Activated CD4-positive, alpha-beta T cell treated with anti-CD3 and anti-CD28 coated beads, Interleukin-2, amount 50 U/mL, for 24 hours (primary cell): ENCODE measurements at places on chromosomes 2 and 18.

DNA sequence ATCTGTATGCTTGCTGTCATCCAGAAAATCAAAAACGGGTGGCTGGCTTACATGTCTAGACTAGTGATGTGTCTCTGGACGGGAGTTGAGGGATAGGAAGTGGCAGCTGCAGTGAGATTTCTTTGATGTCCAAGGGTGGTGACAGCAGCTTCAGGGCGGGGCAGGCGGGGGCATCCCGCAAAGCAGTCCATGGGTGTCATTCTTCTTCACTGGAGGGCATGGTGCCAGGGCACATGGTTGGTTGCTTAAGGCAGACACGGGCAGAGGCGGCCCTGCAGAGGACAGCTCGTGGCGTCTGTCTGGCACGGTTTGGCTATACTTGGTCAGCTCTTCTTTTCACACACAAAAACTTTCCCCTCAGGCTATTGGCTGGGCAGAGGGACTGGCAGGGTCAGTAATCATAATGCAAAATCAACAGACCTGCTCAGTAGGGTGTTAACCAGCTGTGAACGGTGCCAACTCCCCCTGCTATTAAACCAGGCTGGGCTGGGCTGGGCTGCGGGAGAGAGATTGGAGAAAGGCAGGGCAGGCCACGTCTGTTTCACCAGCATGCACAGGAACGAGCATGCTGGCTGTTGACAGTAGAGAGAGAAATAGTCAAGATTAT is 63.7 kb downstream of the COL4A3 start:
- no peak for DNase-seq

- DNase-seq = no peak
These were observed 24.0 kb upstream of the SIGLEC15 start for GRCh38 chr18:45801416-45802004.

- no peak for DNase-seq
These were observed 56.0 kb downstream of the SERPINB7 start for GRCh38 chr18:63831080-63831788.

DNA sequence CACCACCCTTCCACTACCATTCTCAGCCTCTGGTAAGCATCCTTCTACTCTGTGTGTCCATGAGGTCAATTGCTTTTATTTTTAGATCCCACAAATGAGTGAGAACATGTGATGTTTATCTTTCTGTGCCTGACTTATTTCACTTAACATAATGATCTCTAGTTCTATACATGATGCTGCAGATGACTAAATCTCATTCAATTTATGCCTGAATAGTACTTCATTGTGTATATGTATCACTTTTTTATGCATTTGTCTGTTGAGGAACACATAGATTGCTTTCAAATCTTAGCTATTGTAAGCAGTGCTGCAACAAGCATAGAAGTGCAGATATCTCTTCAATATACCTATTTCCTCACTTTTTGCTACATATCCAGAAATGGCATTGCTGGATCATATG is 733.3 kb downstream of the SUCLG1 start:
- no peak for DNase-seq

GRCh38 chr18:8786483-8787370 is 81.4 kb downstream of the MTCL1 start:
- no peak for DNase-seq
